ENCODE measurements at places on chromosomes 12 and 14. TPM values are rescaled to one million over a fixed set of nuclear protein-coding genes. Genes with fewer than 3 reads are reported as not detected.
A peak's percentile ranks its signal among the peaks of the same experiment; 100 is the strongest.

NPAS3 gene
- total RNA-seq = 5.7 TPM

DNA sequence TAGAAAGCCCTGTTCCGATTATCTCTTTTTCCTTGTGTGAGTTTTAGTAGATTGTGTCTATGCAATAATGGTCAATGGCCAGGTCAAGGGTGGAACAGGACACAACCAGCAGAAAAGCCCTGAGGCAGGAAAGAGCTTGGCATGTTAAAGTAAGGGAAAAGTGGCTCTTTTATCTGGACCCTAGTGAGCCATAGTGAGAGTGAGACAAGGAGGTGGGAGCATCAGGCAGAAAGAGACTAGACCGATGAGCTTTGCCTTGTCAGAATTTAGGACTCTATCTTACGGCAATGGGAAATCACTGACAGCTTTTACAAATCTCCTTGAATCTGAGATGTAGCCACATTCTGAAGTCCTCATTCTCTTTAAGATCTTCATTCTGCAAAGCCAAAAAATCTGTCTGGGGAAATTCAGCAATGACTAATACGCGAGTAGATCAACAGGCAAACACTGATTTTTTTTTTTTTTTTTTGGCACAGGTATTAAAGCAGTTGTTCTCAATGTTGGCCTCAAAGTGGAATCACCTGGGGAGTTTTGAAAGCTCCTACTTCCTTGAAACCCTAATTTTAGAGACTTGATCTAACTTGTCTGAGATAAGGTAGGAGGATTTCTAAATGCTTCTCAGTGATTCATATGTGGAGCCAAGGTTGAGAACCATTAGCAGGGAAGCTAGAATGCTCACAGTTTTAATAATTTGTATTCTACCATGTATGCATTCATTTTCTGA lies 33.9 kb downstream of the TMEM19 start:
- H3K36me3 ChIP-seq = peaks cover 1% of the 10 kb centered on the region
- DNase-seq = no peak
- no peaks in the 10 kb centered on the region for H3K27me3 ChIP-seq
- no peaks in the 10 kb centered on the region for H3K4me1 ChIP-seq
- H3K4me3 ChIP-seq = no peak overlapping the region
- H3K27ac ChIP-seq = no peak overlapping the region

CACNA2D4 gene
- 0.92 TPM for total RNA-seq

DNA sequence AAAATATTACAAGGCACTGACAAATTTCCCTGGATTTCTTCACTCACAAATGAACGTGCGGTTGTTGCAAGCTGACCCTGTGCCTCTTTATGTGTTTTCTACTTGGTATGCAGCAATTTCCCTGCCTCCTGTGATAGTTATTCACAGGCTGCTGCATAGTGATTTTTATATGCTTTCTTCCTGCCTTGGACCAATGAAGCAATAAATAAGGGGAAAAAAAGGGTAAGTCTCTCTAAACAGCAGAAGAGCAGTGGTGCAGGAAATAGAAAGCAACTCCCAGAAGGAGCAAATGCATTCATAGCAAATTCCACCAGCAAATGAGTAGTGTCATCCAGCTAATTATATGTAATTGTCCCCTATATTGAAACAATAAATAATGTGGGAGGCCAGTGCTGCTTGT lies 737.9 kb downstream of the GALC start:
- no peaks in the 10 kb centered on the region for H3K36me3 ChIP-seq
- H3K4me1 ChIP-seq = no peaks in the 10 kb centered on the region
- H3K4me3 ChIP-seq = no peak overlapping the region
- H3K27me3 ChIP-seq = no peaks in the 10 kb centered on the region

- no peak for DNase-seq
- H3K27me3 ChIP-seq = no peaks in the 10 kb centered on the region
- peaks cover 87% of the 10 kb centered on the region for H3K4me1 ChIP-seq
- H3K36me3 ChIP-seq = no peaks in the 10 kb centered on the region
Observed at GRCh38 chr14:54673193-54674045, 106.5 kb downstream of the SAMD4A start.

GRCh38 chr14:55693904-55694303 lies 113.9 kb downstream of the KTN1 start:
- peaks cover 3% of the 10 kb centered on the region for H3K36me3 ChIP-seq
- DNase-seq = no peak
- H3K4me1 ChIP-seq = peaks cover 8% of the 10 kb centered on the region
- H3K27me3 ChIP-seq = no peaks in the 10 kb centered on the region
- H3K4me3 ChIP-seq = no peak overlapping the region

- no peak overlapping the region for H3K27ac ChIP-seq
- H3K36me3 ChIP-seq = no peaks in the 10 kb centered on the region
- H3K27me3 ChIP-seq = peaks cover 8% of the 10 kb centered on the region
- no peak for DNase-seq
- H3K4me1 ChIP-seq = no peaks in the 10 kb centered on the region
- no peak overlapping the region for H3K4me3 ChIP-seq
Observed at GRCh38 chr12:115572440-115572839, 705.1 kb downstream of the MED13L start.

GLIPR1L1 gene
- total RNA-seq = not detected

- H3K4me3 ChIP-seq = no peak overlapping the region
- H3K27ac ChIP-seq = no peak overlapping the region
- DNase-seq = no peak
- no peaks in the 10 kb centered on the region for H3K36me3 ChIP-seq
- H3K27me3 ChIP-seq = no peaks in the 10 kb centered on the region
Observed at GRCh38 chr12:98469109-98469508, 46.3 kb upstream of the TMPO start.

- DNase-seq = no peak
- H3K4me3 ChIP-seq = peak overlapping the region; percentile 85
- H3K4me1 ChIP-seq = peaks cover 10% of the 10 kb centered on the region
- H3K27ac ChIP-seq = no peak overlapping the region
- no peaks in the 10 kb centered on the region for H3K27me3 ChIP-seq
Observed at GRCh38 chr12:10154145-10154496, 17.8 kb downstream of the OLR1 start.

DNA sequence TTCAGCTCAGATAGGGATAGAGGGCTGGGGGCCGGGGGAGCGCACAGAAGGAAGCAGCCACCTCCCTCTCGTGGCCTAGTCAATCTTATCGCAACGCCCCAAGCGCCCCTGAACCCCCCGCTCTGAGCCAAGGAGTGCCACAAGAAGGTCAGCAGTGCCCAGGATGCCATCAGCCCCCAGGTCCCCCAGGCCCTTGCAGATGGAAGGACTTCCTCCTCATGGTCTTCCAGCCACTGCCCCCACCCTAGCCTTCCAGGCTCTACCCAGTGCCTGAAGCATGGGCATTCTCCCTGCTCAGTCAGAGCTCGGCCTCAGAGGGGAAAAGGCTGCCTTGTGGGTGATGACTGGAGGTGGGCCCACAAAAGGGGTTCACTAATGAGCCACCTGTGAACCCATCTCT lies 68.2 kb downstream of the BCL11B start:
- H3K27ac ChIP-seq = no peak overlapping the region
- H3K4me3 ChIP-seq = no peak overlapping the region
- H3K36me3 ChIP-seq = no peaks in the 10 kb centered on the region

CD4 gene
- total RNA-seq = 0.72 TPM

- H3K4me1 ChIP-seq = peaks cover 12% of the 10 kb centered on the region
- DNase-seq = no peak
- H3K36me3 ChIP-seq = peaks cover 7% of the 10 kb centered on the region
- no peak overlapping the region for H3K27ac ChIP-seq
- H3K27me3 ChIP-seq = no peaks in the 10 kb centered on the region
Observed at GRCh38 chr14:74275241-74275841, 27.4 kb downstream of the ABCD4 start.

GRCh38 chr14:72013721-72014345 lies 81.6 kb downstream of the RGS6 start:
- H3K27ac ChIP-seq = no peak overlapping the region
- no peak for DNase-seq
- H3K27me3 ChIP-seq = peaks cover 2% of the 10 kb centered on the region
- no peak overlapping the region for H3K4me3 ChIP-seq
- no peaks in the 10 kb centered on the region for H3K4me1 ChIP-seq

- H3K4me3 ChIP-seq = no peak overlapping the region
- H3K27ac ChIP-seq = no peak overlapping the region
- H3K4me1 ChIP-seq = no peaks in the 10 kb centered on the region
- H3K27me3 ChIP-seq = peaks cover 10% of the 10 kb centered on the region
- no peak for DNase-seq
- no peaks in the 10 kb centered on the region for H3K36me3 ChIP-seq
Observed at GRCh38 chr14:47040550-47040949, 389.0 kb upstream of the RPL10L start.

DNA sequence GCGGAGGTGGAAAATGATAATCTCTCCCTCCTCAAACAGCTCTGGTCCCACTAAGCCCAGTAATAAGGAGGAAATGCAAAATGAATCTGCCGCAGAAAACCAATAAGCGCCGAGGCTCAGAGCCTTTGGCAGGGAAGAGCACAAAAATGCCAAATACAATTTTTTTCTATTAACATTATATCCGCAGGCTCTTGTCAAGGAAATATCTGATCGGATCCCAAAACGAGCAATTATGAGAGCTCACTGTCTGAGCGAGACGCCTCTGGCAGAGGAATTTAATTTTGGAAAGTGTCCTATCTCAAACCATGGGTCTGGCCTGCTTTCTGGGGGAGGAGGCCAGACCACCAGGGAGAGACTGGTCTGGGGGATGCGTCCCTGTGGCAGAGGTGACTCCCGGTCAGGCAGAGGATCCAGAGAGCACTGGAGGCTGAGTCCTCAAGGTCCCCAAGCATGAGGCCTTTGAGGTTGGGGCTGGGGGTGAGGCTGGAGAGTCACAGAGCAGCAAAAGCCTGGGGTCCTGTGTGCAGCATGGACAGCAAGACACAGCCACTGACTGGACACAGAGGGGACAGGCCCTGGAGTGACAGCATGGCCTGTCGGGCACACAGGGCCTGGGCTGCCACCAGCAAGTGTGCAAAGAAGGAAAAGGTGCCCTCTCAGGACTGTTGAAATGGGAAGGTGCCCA lies 342.8 kb upstream of the SFSWAP start:
- H3K27ac ChIP-seq = no peak overlapping the region
- H3K27me3 ChIP-seq = peaks cover 14% of the 10 kb centered on the region
- no peak for DNase-seq
- no peaks in the 10 kb centered on the region for H3K4me1 ChIP-seq
- no peak overlapping the region for H3K4me3 ChIP-seq

DNA sequence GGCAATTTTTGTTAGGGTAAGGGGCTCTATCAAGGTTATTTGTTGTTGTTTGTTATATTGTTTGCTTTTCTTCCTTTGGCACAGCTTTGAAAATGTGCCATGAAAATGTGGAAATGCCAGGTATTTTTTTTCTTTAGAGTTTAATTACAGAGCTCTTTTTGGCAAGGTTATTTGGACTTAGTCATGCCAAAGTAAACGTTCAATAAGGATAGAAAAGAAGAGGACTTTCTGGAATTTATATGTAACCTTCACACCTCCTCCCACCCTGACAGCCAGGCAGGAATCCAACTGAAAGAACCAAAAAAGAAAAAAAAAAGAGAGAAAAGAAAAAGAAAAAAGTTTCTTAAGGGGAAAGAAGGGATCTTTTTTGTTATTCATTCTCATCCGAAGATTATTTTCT lies 217.8 kb downstream of the KITLG start:
- H3K27ac ChIP-seq = no peak overlapping the region
- H3K4me3 ChIP-seq = no peak overlapping the region
- H3K4me1 ChIP-seq = peaks cover 27% of the 10 kb centered on the region

DNA sequence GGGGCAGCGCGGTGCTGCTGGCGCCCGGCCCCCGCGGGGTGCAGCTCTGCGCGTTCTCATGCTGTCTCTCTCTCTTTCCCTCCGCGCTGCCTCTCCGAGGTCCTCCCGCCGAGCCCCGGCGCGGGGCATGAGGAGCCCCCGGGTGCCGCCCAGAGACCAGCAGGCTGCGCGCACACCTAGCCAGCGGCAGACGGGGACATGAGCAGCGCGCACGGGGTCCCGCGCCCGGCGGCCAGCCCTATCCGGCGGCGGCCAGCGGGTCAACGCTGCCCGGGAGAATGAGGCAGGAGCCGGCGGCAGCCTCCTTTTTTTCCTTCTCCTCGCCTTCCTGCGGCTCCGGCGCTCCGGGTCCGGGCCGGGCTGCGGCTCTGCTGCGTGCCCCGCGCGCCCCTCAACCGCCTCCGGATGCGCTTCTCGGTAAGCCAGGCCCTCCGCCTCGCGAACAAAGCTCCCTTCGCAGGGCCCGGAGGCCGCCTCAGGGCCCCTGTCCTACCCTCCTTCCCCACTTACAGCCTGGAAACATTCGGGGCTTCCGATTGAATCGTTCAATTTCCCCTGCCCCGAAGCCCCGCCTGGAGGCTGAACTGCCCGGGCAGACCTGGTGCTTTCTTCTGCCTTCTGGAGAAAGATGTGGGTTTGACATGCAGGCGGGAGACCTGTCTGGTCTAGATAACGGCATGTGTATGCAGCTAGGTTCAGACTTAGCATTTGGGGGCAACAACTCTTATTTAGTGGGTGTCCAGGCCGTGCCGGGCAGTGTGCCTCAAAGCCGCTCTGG lies at the start of gene TUNAR:
TSS of gene TUNAR (plus strand) at position 72 of the 778 bp plus-strand sequence.
- H3K36me3 ChIP-seq = no peaks in the 10 kb centered on the region
- DNase-seq = no peak
- H3K27me3 ChIP-seq = peaks cover 74% of the 10 kb centered on the region

- peaks cover 4% of the 10 kb centered on the region for H3K4me1 ChIP-seq
- no peaks in the 10 kb centered on the region for H3K36me3 ChIP-seq
- DNase-seq = no peak
Observed at GRCh38 chr12:51923506-51924365, 16.4 kb downstream of the ACVRL1 start.

HELB gene
- 2.9 TPM for total RNA-seq

GRCh38 chr14:100537446-100538350 lies 49.5 kb downstream of the BEGAIN start:
- no peaks in the 10 kb centered on the region for H3K36me3 ChIP-seq
- H3K27me3 ChIP-seq = no peaks in the 10 kb centered on the region
- H3K4me3 ChIP-seq = no peak overlapping the region
- H3K27ac ChIP-seq = no peak overlapping the region
- H3K4me1 ChIP-seq = peaks cover 27% of the 10 kb centered on the region

LGALS3 gene
- 53.5 TPM for total RNA-seq

DCAF4 gene
- total RNA-seq = 17.0 TPM

GRCh38 chr12:129675947-129676346 lies 227.9 kb downstream of the TMEM132D start:
- no peaks in the 10 kb centered on the region for H3K27me3 ChIP-seq
- H3K4me3 ChIP-seq = no peak overlapping the region
- DNase-seq = no peak
- no peaks in the 10 kb centered on the region for H3K4me1 ChIP-seq

DNA sequence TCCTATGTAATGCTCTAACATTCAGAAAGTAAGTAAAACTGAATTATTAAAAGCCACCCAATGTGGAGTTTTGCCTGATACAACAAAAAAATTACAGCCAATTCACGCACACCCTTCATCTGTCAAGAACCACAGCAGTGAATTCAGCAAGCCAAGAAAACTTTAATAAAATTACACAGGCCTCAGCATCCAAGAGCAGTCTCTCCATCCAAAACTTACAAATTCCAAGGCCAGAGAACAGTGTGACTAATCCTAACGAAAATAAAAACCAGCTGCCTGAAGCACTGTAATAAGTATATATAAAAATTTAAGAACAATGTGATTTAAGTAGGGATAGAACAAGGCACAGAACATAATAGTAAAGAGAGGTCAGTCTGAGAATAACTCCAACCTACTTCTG lies 54.2 kb downstream of the SIX6 start:
- DNase-seq = no peak
- no peaks in the 10 kb centered on the region for H3K27me3 ChIP-seq
- H3K36me3 ChIP-seq = no peaks in the 10 kb centered on the region
- peaks cover 48% of the 10 kb centered on the region for H3K4me1 ChIP-seq
- no peak overlapping the region for H3K4me3 ChIP-seq

STXBP6 gene
- 11.5 TPM for total RNA-seq

FRMD6 gene
- total RNA-seq = 131 TPM

CD163L1 gene
- 3.8 TPM for total RNA-seq

All from chondrocyte (in vitro differentiated cells).